ENCODE measurements at places on chromosomes 1 and 21. TPM values are rescaled to one million over a fixed set of nuclear protein-coding genes. Genes with fewer than 3 reads are reported as not detected.

The FCRL6 gene
- not detected for total RNA-seq

The PADI2 gene
- not detected for total RNA-seq

The LGR6 gene
- not detected for total RNA-seq

The CTPS1 gene
- 38.5 TPM for total RNA-seq

The TATDN3 gene
- 19.1 TPM for total RNA-seq

The ZFP69 gene
- total RNA-seq = 4.1 TPM

The FCN3 gene
- total RNA-seq = not detected

The TRIM62 gene
- total RNA-seq = 1.1 TPM

The CADM3 gene
- total RNA-seq = 0.20 TPM

The SYNC gene
- total RNA-seq = 23.9 TPM

The H6PD gene
- 44.8 TPM for total RNA-seq

The HSF2BP gene
- 0.73 TPM for total RNA-seq

The TFF2 gene
- total RNA-seq = not detected
